Dermis blood vessel endothelial cell (primary cell): ENCODE measurements at places on chromosomes 3 and 15. TPM values are rescaled to one million over a fixed set of nuclear protein-coding genes. Genes with fewer than 3 reads are reported as not detected.

The LPP gene
- 45.8 and 57.7 TPM in 2 replicates for total RNA-seq

The PCSK6 gene
- total RNA-seq = 24.0 and 24.8 TPM in 2 replicates

The C2CD4A gene
- total RNA-seq = 1.5 and 2.7 TPM in 2 replicates

The CD86 gene
- total RNA-seq = not detected in 2 replicates

The SPINK8 gene
- not detected in 2 replicates for total RNA-seq

The EPHB1 gene
- 2.4 and 6.5 TPM in 2 replicates for total RNA-seq

The IGSF10 gene
- under 0.01 and 0.05 TPM in 2 replicates for total RNA-seq

The RASSF1 gene
- total RNA-seq = 21.7 and 28.8 TPM in 2 replicates

The FEZF2 gene
- not detected in 2 replicates for total RNA-seq

The KCNAB1 gene
- 0.17 and 1.2 TPM in 2 replicates for total RNA-seq

The KBTBD13 gene
- not detected in 2 replicates for total RNA-seq

- DNase-seq = peak; percentile 77
Measured at GRCh38 chr15:90883976-90884718, at the start of gene FES. FES (plus strand) TSS chr15:90884504; CDS start chr15:90885046, 542 bp downstream.

- DNase-seq = no peak
Measured at GRCh38 chr3:149476225-149476624, 1.7 kb downstream of the TM4SF4 start.

DNA sequence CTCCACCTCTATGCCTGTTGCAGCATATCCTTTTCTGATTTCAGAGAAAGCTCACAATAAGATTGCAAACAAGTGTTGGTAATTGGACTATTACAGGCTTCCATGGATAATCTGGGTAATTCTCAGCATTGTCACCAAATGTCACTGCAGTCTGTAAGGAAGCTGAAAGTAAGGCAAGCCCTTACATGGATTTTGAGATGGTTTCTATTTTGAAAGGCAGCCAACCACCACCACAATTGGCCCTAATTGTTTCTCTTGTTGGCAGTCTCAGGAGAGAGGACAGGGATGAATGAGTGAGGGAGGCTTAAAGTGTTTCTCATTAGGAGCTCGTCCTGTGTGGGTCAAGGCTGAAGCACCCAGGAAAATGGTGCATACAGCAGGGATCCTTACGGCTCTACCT, 879.9 kb downstream of the TUSC7 start:
- DNase-seq = no peak

DNA sequence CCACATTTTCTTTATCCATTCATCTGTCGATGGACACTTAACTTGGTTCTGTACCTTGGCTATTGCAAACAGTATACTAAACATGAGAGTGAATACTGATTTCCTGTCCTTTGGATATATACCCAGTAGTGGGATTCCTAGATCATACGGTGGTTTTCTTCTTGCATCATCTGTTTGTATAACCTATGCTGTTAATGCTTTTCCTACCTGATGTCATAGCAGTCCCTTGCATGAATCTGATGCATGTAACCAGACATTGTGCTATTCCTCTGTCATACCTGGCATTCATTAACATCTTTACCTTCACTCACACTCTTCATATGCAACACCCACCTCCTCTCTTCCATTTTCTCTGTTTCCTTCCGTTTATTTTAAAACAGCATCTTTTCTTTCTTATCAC, 185.2 kb downstream of the KLHL25 start:
- no peak for DNase-seq

- no peak for DNase-seq
Measured at GRCh38 chr3:96865605-96866004, 51.2 kb downstream of the EPHA6 start.

DNA sequence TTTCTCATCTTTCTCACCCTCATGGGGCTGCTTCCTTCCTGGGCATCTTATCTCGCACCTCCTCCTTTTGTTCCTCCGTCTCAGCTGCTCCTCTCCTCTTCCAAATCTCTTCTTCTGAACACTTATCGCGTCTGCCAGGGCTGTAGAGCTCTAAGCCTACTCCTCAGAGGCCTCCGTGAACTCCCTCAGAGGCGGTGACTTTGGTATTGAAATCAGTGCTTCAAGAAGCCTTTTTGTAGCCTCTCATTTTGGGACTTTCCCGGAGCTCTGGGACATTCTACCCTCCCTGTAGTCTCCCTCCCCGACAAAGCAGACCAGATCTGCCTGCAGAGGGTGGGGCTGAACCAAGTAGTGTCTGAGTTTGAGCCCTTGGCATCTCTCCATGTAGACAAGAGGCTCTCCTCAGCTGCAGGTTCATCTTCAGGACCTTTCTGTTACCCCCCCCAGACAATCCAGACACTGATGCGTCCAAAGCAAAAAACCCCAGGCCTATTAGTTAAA, 17.5 kb upstream of the CPNE9 start:
- DNase-seq = no peak

DNA sequence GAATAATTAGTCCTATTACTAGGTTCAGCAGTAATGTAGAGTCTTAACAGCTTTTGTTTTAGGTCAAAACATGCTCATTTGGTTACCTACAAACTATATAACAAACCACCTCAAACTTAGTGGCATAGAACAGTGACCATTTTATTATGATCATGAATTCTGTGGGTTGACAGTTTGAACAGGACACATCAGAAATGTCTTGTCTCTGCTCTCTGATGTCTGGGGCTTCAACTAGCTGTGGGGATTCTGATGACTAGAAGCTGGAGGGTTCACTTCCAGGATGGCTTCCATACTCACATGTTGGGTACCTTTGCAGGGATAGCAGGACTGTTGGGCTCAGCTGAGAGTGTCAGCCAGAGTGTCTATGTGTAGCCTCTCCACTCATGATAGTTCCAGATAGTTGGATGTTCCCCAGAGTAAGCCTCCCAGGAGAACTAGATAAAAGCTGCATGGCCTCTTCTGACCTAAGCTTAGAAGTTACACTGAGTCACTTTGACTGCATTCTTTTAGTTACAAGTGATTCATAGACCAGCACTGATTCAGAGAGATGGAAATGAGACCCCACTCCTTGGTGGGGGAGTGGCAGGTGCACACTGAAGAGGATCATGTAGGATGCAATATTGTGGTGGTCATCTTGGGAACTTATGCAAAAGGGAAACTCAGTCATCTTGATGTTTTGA, 32.6 kb downstream of the PLCL2 start:
- DNase-seq = peak; percentile 36

DNA sequence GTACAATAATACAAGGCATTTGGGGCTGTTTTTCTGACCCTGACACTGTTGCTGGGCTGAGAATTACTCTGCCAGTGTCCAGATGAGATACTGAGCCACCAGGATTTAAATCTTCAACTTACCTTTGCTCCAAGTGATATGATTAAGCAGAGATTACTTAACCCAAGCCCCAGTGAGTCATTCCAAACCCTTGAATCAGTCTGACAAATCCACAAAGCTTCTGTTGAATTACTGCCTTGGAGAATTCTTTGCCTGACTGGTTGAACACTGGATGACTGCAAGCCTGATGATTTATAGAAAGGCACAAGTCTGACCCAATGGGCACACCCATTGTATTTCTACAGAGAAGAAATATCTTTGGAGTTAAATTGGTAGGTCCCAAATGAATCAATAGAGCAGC, 88.2 kb upstream of the TSC22D2 start:
- peak; percentile 50 for DNase-seq

DNA sequence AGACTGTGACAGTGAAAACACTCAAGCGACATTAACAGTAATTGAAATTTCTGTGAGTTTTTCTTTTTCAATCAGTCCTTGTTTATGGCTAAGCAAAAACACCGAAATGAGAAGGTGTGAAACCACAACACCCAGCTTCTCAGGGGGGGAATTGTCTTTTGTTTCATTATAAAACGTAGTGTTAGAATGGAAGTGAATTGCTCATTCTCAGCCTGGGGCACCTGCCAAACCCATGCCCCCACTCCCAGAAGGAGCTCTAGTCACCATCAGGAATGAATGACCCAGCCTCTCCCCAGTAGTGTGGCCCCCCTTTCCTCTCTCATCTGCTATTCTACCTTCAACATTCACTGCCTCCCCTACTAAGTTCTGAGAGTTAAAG, 185.8 kb upstream of the CFAP20DC start:
- no peak for DNase-seq

DNA sequence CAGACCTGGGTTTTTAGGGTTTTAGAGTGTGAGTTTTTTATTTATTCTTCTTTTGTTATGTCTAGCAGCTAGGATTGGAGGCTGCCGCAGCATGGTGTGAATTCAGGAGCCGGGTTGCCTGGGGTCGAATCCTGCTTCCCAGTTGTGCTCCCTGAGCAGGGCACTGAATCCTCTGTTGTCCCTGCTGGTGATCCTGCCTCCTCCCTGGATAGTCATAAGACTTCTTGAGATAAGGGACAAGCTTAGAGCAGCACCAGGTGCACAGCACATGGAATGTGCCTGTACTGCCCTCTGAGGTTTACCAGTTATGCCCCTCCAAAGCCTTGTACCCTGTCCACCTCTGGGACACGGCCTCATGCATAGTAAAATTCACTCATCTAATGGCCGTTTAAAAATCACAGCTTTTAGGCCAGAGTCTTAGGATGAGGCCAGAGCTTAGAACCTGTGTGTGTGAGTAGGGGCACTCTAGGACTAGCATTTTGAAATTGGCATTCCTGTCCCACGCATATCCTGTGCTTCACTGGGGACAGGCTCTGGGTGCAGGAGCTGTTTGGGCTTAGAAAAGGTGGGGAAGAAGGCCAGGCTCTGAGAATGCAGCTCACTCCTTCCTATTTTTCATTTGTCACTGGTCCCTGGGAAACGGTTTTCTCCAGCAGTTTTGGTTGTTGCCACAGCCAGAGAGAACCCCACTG, 47.7 kb downstream of the CHCHD6 start:
- DNase-seq = no peak

GRCh38 chr3:120137548-120137947, 43.3 kb upstream of the GSK3B start:
- DNase-seq = no peak

- DNase-seq = no peak
Measured at GRCh38 chr3:27724459-27725197, 2.5 kb upstream of the EOMES start.

GRCh38 chr3:171784387-171784786, 25.9 kb downstream of the PLD1 start:
- peak; percentile 72 for DNase-seq

GRCh38 chr15:72825829-72826228, 42.3 kb upstream of the ADPGK start:
- no peak for DNase-seq

DNA sequence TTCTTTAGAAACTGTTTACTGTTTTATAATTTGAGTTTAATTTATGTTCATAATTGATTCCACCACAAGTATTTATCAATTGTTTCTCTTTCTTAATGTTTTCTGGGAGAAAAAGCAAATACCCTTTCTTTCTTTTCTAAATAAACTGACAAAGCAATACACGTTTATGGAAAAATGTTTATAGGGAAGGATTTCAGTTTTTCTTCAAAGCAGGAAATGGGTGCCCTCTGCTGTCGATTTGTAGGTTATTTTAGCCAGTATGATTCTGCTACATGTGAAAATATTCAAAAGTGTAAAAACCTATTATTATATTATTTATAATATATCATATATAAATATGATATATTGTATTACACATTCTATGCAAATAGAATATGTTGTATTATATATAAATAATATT, 921.0 kb upstream of the ROBO1 start:
- peak; percentile 72 for DNase-seq

- no peak for DNase-seq
Measured at GRCh38 chr3:185422677-185423076, 59.7 kb downstream of the MAP3K13 start.

GRCh38 chr15:100438570-100438969, 90.2 kb downstream of the CERS3 start:
- DNase-seq = no peak

DNA sequence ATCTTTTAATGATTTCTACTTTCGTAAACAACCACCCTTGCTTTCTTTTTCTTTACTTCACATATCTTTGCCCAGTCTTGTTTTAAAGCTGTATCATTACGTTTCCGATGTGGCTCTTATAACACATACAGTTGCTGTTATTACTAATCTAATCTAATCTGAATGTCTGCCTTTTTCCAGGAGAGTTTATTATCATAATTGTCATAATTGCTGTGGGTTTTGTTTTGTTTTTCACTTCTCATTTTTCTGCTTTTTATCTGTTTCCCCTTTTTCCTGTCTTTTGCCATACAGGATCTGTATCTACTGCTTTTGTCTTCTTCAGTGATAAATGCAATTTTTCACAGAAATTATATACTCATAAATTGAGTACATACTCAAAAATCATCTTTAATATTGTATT, 24.9 kb downstream of the HACL1 start:
- DNase-seq = no peak

DNA sequence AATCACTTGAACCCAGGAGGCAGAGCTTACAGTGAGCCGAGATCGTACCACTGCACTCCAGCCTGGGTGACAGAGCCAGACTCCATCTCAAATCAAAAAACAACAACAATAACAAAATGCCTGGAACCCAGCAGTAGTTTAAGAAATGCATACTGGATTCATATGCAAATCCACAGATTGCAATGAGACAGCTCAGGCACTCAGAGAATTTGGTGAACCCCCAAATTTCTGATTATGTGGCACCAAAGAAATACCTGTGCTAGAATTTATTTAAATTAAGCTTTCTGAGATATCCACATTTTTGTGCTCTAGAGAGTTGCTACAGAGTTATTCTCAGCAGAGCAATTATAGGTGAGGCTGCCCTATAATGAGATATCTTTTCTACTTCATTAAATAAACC, 29.7 kb downstream of the SPATA16 start:
- DNase-seq = no peak

DNA sequence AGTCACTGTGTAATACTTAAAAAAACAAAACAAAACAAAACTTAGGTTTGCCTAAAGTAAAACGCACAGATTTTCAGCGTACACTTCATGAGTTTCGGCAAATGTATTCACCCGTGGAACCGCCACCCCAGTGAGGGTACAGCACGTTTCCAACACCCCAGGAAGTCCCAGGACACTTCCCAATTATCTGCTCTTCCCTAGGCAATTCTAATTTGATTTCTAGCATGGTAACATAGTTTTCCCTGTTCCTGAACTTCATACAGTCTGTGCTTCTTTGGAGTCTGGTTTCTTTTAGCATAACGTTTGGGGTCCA, 497 bp upstream of the CLASP2 start:
- DNase-seq = no peak

DNA sequence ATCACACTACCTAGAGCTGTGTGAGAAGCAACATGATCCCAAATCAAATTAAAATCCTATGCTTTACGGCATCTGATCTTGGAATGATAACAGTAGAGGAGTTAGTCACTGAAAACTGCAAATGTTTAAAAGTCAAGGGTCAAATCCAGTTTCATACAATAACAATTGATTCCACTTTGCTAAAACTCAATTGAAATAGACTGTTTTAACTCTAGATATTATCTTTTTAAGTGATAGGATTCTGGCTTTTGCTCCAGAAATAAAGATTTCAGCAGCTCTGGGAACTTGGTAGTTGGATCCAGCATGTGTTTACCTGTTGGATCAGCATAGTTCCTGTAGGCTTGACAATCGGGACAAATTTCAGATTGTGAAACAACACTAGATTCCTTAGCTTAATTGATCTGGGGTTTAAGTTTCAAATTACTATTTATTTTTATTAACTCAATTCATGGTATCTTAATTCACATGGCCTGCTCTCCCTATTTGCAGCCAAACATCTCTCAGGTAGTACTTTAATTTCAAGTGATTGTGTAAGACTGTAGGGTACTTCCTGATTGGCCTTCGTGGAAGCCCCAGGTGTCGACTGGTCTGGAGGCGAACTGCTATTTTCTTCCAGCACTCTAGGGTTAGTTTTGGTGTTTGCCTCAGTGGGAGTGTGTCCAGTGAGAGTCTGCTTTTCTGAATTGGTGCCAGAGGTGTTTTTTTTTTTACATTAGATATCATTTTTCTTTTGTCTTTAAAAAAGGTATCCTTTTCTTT, 16.6 kb downstream of the NFKBIZ start:
- DNase-seq = peak; percentile 41
